ENCODE measurements at places on chromosomes 7 and 10.
A peak's percentile ranks its signal among the peaks of the same experiment; 100 is the strongest.

- DNase-seq, result no peak
These were observed 23.3 kb downstream of the WDR86 start for GRCh38 chr7:151386301-151387160.

DNA sequence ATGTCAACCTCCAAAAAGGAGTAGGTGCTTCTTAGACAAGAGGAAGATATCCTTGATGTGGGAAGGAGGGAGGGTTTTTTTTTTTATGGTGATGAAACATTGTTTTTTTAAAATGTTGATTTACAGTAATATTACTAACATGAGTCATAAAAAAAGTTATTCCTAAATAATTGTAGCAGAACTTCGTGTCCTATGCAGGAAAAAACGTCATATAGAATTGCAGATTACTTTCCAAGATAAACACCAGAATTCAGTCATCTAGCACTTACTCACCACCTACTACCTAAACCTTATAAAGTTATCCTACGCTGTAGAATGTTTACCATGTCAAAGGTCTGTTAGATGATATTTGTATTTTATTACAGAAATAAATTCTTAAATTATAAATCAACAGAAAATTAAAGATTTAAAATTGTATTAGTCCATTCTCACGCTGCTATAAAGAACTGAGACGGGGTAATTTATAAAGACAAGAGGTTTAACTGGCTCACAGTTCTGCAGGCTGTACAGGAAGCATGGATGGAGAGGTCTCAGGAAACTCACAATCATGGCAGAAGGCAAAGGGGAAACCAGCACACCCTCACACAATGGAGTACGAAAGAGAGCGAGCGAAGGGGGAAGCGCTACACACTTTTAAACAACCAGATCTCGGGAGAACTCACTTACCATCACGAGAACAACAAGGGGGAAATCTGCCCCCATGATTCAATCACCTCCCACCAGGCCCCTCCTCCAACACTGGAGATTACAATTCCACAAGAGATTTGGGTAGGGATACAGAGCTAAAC, 105.2 kb upstream of the NEBL start:
- no peak for DNase-seq

DNA sequence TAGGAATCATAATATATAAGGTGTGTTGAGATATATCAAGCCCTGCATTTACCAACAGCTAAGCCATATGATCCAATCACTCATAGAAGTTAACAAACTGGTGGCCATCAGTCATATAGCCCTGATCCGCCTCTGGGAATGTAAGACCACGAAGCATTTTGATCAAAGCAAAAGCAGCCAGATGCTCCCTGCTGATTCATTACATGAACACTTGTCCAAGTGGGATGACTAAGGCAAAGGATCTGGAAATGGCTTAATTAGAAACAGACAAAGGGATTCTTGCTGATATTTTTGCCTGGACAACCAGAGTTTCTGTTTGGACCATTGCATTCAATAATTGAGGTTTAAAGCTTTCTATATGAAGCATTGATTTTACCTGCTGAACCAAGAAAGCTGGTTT, 535.5 kb downstream of the GPAM start:
- DNase-seq, result peak; percentile 47

- DNase-seq, result no peak
These were observed 1.8 kb downstream of the PRXL2A start for GRCh38 chr10:80410122-80410521.

- peak; percentile 94 for DNase-seq
These were observed 56.4 kb upstream of the CAV2 start for GRCh38 chr7:116443101-116443523.

DNA sequence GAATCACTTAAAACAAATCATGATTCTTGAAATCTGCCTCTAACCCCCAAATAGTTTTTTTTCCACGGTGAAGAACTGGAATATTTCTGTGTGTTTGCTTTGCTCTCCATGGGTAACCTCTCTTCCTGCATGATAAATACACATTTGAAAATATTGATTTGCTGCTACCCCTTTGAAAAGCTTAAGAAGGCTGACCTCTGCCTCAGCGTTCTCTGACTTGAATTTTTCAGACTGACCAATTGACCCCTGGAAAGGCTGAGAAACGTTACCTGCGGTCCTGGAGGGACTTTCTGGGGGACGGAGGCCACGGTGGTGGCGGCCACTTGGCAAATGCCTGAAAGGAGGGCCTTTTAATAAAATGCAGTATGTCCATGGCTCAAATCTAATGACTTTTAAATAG, 520.2 kb downstream of the LRMDA start:
- DNase-seq, result no peak

DNA sequence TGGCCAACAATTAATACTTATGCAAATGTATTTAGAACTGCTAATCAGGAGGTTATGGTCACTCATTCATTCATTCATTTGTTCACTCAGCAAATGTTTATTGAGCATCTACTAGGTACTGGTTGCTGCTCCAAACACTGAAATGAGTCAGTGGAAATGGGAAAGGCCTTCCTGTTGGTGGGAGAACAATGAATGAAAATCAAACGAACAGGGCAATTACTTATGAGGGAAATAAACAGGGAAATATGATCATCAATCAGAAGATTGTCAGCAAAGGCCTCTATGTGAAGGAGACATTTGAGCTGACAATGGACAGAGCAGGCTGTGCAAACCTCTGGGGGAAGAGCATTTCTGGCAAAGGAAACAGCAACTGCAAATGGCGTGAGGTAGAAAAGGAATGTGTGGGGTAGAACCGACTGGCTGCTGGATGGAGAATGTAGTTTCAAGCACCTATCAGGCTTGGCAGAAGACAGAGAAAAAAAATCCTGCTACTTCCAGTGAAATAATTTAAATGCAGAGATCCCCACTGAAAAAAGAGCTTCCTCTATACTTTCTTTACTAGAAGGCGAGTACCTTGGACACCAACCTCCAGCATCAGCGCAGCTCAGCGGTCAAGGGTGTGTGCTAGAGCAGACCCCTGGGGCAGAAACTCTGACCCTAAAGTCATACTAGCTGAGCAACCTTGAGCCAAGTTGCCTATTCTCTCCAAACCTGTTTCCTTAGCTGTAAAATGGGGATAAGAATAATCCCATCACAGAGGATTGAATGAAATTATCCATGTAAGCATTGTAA, 108.8 kb upstream of the EEPD1 start:
- no peak for DNase-seq

DNA sequence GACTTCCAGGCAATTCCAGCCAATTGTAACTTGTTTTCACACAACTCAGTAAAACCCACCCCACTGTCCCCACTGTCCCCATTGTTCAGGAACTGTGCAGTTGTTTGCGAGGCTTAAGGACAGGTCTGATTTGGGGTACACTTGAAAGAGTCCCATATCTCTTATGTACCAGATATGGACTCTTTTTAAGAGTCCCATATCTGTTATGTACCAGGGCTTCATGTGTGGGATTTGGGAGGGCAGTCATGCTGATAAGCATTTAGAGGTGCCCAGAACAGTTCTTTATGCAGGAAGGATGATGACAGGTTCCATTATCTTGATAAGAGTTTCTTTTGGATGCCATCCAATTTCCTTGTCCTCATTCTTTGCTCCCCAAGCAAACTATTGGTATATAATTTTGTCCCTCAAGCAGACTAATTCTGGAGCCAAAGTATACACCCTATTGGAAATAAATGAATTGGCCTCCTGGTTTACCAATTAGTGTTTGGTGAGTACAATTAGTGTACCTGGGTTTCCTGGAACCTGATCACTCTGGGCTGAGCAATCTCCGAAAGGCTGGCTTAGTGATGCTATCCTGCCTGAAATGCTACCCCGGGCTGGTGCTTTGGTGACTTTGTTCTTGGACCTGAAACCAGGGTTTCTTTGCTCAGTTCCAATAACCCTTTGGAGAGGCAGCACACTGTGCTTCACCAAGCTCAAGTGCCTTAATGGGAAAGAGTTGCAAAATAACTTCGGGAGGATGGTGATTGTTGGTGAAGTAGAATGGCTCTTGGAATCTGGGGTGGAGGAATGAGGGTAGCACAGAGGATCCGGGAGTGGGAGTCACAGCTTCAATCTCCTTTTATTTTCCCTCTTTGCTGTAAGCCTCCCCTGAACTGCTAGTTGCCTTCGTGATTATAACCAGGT, 6.2 kb upstream of the DMBT1 start:
- no peak for DNase-seq

GRCh38 chr10:60943316-60944057, 498 bp downstream of the RHOBTB1 start:
- peak; percentile 60 for DNase-seq

DNA sequence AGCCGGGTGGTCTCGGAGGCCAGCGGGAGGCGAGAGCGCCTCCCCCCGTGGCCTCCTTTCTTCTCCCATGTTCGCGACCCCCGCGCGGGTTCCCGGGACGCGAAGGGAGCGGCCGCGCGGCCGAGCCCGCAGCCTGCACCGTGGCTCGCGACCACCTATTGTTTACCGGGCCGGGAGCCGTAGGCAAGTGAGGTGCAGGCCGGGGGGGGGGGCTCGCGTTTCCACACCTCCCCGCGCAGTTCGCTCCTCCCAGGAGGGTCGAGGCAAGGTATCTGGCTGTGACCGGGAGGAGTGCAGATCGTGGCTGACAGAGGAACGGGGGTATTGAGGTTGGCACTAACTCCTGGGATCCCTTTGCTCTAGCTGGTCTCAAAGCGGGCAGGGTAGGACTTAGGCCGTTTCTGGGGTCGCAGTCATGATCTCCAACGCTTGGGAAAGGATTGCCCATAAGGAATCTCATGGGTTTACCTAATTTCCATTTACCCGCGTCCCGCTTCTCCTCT, 734 bp downstream of the PTPN12 start:
- no peak for DNase-seq

DNA sequence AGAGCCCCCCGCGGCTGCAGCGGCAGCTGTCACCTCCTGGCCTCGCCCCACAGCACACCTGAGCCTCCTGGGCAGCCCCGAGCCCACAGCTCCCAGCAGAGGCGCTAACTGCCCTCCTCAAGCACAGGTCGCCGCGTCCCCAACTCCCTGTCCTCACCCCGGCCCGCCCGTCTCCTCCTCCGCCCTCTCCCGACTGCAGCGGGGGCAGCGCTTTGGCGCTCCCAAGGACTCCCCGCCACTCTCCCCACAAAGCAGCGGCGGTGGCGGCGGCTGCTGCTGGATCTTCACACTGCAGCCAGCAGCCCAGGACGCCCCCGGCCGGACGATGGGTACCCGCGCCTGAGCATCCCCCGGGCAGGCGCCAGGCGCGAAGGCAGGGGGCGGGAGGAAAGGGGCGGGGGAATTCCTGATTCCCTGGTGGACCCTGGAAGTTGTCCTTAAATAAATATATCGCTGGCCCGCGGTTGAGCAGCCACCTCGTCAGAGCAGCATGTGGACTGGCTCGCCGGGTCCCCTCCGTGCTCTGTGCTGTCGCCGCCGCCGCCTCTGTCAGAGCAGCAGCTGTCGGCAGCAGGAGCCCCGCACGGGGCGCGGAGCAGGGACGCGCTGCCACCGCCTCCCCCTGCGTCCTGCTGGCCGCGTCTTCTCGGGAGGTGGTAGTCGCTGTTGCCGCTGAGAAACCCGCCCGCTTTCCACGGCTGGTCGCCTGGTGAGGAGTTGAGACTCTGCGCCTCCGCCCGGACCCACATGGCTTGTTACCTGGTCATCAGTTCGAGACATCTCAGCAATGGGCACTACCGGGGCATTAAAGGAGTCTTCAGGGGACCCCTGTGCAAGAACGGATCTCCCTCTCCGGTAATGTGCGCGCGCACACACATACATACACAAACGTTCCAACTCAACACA, at the start of gene ZNF804B:
ZNF804B (plus strand) TSS at position 471 of the 906 bp plus-strand sequence; CDS start at position 748, 277 bp downstream.
- DNase-seq, result no peak

GRCh38 chr7:20354610-20355528, 24.2 kb downstream of the ITGB8 start:
- DNase-seq, result no peak

DNA sequence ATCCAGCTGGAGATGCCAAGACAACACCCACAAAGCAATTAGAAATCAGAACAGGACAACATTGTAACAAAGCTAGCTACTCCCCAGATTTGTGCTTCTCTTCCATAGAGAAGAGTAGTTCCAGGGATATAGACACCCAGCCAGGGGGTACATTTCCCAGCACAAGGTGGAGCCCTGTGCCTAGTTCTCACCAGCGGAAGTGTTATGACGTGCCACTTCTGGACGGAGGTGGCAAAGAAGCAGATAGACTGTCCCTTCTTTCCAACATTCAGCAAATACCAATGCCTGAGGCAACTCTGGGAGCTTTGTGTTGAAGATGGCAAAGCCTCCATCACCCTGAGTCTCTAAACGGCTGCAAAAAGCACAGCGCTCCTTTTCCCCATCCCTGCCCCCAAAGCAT, 23.4 kb upstream of the GSAP start:
- peak; percentile 46 for DNase-seq

GRCh38 chr7:101792051-101792681, 25.3 kb upstream of the CUX1 start:
- DNase-seq, result peak; percentile 79

GRCh38 chr10:33112831-33113455, 154.9 kb upstream of the ITGB1 start:
- DNase-seq, result peak; percentile 76

GRCh38 chr10:109846832-109847231, 76.5 kb downstream of the XPNPEP1 start:
- DNase-seq, result no peak
